ENCODE measurements at places on chromosomes 6 and 20.

DNA sequence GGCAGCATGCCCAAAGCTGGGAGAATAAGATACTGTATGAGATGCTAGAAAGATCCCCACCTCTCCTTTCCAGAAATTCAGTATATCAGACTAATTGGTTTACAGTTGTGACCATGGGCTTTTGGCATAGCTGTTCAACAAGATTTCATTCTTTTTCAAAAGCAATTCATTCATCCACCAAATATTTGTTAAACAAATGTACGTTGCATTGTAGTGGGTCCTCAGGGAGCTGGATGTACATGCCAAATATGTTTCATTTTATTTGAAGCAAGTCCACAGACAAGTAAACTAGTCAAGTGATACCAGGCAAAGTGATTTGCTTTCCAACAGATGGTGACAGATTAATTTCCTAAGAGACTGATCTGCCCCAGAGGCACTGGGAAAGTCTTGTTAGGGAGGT lies 85.8 kb upstream of the ESR1 start:
- H3K27ac ChIP-seq = no peak overlapping the region
- DNase-seq = no peak
- H3K4me1 ChIP-seq = no peaks in the 10 kb centered on the region
- H3K4me3 ChIP-seq = no peak overlapping the region
- peaks cover 2% of the 10 kb centered on the region for H3K27me3 ChIP-seq
- no peaks in the 10 kb centered on the region for H3K36me3 ChIP-seq

- H3K27ac ChIP-seq = no peak overlapping the region
- DNase-seq = no peak
- no peaks in the 10 kb centered on the region for H3K4me1 ChIP-seq
- no peaks in the 10 kb centered on the region for H3K36me3 ChIP-seq
- H3K27me3 ChIP-seq = no peaks in the 10 kb centered on the region
These were observed 37.2 kb upstream of the TRIM27 start for GRCh38 chr6:28960846-28961500.

DNA sequence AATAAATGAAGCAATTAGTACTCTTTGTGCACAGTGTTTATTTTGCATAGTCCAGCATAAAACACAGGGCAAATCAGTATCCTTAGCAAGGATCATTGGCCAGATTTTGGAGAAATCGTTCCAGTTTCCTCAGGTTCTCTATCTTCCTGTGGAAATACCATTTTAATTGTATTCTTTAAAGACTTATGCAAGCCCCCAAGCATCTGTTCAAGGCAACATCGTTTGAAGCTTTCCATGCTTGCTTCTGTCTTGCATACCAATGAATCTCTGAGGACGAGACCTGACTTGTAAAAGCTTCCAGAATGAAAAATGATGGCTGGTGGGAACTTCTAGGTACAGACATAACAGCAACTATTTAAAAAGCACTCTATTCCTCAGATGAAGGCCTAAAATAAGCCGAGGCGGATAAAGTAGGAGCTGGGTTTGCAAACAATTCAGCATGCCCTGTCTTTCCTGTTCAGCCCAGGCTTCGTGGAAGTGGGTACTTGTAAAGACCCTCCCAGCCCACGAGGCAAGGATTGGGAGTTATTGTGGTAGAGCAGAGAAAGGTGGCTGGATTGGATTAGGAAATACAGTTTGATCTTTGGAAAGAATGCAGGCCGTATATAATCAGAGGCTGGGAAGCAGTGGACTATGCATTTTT lies 21.6 kb downstream of the NRSN1 start:
- no peaks in the 10 kb centered on the region for H3K27me3 ChIP-seq
- DNase-seq = no peak
- no peaks in the 10 kb centered on the region for H3K36me3 ChIP-seq
- no peaks in the 10 kb centered on the region for H3K4me1 ChIP-seq

GRCh38 chr20:48732081-48732829 lies 95.5 kb downstream of the PREX1 start:
- H3K4me1 ChIP-seq = peaks cover 4% of the 10 kb centered on the region
- H3K36me3 ChIP-seq = peaks cover 4% of the 10 kb centered on the region
- H3K27ac ChIP-seq = no peak overlapping the region

DNA sequence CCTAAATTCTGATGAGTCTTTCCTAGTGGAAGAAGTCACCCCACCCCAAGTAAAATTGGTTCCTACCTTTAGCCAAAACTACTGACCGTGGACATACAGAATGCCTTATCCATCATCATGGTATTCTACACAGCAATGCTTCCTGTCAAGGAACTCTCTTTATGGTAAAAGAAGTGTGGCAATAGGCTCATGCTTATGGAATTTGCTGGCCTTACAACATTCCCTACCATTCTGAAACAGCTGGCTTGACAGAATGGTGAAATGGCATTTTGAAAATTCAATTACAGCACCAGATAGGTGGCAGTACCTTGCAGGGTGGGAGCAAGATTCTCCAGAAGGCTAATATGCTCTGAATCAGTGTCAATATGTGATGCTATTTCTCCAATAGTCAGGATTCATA lies 41.8 kb upstream of the BACH2 start:
- no peaks in the 10 kb centered on the region for H3K4me1 ChIP-seq
- H3K27me3 ChIP-seq = peaks cover 10% of the 10 kb centered on the region
- no peaks in the 10 kb centered on the region for H3K36me3 ChIP-seq
- DNase-seq = no peak
- H3K4me3 ChIP-seq = no peak overlapping the region

DNA sequence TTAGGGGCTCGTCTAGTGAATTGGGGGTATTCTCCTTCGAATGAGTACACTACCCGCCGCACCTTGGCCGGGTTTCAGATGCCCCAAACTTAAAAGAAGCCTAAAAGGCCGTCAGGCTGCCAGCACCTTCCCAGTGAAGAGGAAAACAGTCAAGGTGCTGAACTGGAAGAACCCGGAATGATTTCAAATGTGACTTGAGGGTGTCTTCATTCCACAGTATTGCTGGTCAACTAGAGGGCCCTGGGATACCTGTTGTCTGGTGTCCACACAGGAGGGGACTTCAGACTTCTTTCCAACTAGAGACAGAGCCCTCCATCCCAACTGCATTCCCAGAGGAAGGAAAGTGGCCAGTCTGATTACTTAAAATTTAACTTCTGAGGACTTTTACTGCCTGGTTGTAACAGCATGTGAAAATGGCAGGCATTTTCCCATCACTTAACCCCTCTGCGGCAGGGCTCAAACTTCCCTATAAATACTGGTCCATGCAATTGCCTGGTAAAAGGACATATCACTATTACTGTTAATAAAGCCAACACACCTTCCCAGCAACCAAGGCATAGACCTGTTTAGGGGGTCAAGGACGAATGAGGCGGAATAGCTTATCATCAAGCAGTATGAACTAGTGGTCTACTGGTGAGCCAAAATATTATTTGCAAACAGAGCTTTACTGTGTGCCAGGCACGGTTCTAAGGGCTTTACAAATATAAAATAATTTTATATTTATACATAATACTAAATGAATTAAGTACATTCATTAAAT lies 651 bp upstream of the SAMHD1 start:
- peak overlapping the region; percentile 32 for H3K4me3 ChIP-seq
- H3K36me3 ChIP-seq = no peaks in the 10 kb centered on the region
- no peak overlapping the region for H3K27ac ChIP-seq
- H3K27me3 ChIP-seq = no peaks in the 10 kb centered on the region
- DNase-seq = no peak

DNA sequence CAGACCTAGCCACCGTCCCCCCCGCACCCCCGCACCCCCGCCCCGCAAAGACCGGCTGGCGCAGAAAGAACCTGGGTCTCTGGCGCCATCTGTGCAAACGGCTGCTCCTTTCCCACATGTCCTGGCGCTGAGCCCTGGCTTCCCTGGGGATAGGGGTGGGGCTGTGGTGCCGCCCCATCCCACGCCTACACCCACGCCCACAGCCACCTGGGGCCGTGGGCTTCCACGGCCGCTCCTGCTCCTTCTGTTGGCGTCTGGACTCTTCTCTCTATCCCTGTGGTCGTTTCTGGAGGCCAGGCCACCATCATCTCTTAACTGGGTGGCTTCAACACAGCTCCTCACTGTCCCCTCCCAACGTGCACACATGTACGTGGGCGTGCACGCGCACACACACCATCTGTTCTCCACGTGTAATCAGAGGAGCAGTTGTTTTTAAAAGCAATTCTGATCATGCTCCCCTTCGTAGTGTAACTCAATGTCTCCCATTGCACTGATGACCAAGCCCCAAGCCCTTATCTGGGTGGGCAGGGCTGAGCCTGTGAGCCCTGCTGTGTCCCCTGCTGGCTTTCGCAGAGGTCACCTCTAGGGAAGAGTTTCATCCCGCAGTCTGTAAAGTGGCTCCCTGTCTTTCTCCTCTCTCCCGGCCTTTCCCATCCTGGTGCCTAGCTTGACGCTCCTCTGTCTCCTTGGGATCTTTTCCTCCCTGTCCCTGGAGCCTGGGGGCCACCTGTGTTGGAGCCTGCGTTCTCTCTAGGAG lies 31.9 kb upstream of the FAM83D start:
- H3K4me3 ChIP-seq = no peak overlapping the region
- H3K27me3 ChIP-seq = no peaks in the 10 kb centered on the region
- H3K4me1 ChIP-seq = peaks cover 5% of the 10 kb centered on the region

DNA sequence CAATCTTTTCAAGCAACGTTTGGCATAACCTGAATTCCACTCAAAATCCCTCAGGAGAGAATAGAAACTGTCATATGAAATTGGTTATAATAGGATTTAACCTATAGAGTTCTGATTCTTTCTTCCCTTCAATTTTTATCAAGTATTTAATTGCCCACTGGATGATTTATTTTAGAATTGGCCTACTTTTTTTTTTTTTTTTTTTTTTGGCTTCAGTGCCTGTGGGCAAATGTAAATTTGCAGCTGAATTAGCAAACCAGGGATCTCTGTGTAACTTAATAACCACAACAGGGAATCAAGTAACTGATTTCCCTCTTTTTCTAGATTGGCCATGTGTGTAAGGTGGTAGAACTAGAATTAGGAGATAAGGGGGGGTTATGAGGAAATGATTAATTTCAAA lies 157.0 kb downstream of the SOX4 start:
- DNase-seq = no peak

DNA sequence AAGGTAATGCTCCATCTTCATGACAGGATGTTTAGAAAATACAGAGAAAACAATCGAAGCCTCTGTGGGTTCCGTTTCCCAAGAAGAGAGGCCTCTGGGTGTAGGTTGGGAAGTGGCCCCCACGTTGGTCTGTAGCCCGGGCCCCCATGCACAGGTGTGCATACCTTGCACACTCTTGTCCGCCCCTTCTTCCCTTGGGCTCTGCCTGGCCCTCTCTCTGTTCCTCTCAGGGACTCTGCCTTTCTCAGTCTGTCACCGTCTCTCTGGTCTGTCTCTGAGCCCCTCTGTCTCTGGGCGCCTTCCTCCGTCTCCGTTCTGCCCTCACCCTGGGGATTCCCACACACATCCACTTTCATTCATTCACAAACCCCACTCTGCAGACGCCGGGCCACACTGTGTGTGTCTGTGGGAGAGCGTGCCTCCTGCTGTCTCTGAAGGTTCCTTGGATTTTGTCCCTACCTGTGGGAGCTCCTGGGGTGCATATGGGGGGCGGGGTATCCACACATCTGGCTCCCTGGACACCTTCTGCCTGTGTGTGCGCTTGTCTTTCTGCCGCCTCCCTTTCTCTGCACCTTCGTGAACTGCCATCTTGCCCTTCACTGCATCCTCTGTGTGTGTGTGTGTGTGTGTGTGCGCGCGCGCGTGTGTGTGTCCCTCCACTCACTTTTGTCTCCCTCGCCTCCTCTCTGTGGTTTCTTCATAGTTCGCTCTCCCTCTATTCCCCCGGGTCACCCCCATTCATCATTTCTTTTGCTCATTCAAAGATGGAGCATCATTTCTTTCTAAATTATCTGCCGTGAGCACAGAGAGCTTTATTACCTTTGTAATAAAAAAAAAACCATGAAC lies 75.3 kb downstream of the SRC start:
- DNase-seq = no peak
- no peaks in the 10 kb centered on the region for H3K4me1 ChIP-seq
- no peak overlapping the region for H3K27ac ChIP-seq
- peaks cover 31% of the 10 kb centered on the region for H3K27me3 ChIP-seq
- no peaks in the 10 kb centered on the region for H3K36me3 ChIP-seq

- H3K4me3 ChIP-seq = no peak overlapping the region
- peak; percentile 71 for DNase-seq
- peaks cover 12% of the 10 kb centered on the region for H3K4me1 ChIP-seq
- peak overlapping the region; percentile 37 for H3K27ac ChIP-seq
- H3K27me3 ChIP-seq = no peaks in the 10 kb centered on the region
These were observed 58.6 kb downstream of the TINAG start for GRCh38 chr6:54366667-54367327.

DNA sequence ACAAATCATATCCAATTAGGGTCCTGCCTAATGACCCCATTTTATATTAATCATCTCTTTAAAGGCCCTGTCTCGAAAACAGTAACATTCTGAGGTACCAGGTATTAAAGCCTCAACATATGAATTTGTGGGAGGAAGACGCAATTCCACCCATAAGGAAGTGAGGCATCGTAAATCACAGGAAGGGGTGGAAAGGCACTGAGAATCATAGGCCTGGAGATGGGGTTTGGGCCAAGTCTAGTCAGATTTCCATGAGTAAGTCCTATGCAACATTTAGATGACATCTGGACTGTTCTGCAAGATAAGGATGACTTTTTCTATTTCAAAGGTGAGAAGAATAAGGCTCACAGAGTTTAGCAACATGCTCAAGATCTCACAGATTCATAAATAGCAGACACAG lies 534.0 kb downstream of the KHDRBS2 start:
- no peak for DNase-seq
- no peaks in the 10 kb centered on the region for H3K36me3 ChIP-seq
- no peaks in the 10 kb centered on the region for H3K4me1 ChIP-seq
- H3K27me3 ChIP-seq = no peaks in the 10 kb centered on the region

DNA sequence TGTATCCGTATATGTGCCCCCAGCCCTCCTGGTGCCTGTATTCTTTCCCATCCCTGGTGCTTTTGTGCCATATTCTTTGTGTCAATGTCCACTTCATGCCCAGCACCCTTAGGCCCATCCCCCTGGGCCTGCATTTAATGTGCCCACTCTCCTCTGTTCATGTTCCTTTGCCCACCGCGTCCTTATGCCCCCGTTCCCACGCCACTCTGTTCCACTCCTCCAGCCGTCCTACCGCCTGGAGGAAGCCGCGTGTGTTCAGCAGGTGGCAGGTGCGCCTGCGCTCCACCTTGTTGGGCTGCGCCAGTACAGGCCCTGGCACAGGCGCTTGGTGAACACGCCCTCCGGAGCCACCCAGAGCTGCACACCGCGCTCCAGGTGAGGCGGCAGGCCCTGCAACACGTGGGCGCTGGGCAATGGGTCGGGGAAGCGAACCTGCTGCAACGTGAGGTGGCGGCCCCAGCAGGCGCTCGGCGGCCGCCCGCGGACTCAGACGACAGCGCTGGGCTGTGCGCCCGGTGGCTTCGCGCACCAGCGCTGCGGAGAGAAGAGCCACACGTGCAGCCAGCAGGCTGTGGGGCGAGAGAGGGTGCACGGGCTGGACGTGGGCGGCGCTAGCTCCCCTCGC lies 4.0 kb upstream of the FOXS1 start:
- H3K4me3 ChIP-seq = no peak overlapping the region
- no peaks in the 10 kb centered on the region for H3K4me1 ChIP-seq
- H3K27ac ChIP-seq = no peak overlapping the region
- DNase-seq = no peak
- H3K27me3 ChIP-seq = peaks cover 19% of the 10 kb centered on the region
- H3K36me3 ChIP-seq = no peaks in the 10 kb centered on the region

- no peaks in the 10 kb centered on the region for H3K27me3 ChIP-seq
- no peak overlapping the region for H3K4me3 ChIP-seq
- DNase-seq = no peak
- H3K27ac ChIP-seq = no peak overlapping the region
- no peaks in the 10 kb centered on the region for H3K4me1 ChIP-seq
These were observed 315.1 kb downstream of the SMOC2 start for GRCh38 chr6:168756009-168756634.

- no peak overlapping the region for H3K27ac ChIP-seq
- H3K36me3 ChIP-seq = no peaks in the 10 kb centered on the region
- no peak for DNase-seq
- no peaks in the 10 kb centered on the region for H3K27me3 ChIP-seq
These were observed 197.5 kb upstream of the JARID2 start for GRCh38 chr6:15048367-15048766.

All from endothelial cell of umbilical vein (primary cell).